ENCODE measurements at places on chromosomes 16 and 17. TPM values are rescaled to one million over a fixed set of nuclear protein-coding genes. Genes with fewer than 3 reads are reported as not detected.

The BCO1 gene
- total RNA-seq = not detected

DNA sequence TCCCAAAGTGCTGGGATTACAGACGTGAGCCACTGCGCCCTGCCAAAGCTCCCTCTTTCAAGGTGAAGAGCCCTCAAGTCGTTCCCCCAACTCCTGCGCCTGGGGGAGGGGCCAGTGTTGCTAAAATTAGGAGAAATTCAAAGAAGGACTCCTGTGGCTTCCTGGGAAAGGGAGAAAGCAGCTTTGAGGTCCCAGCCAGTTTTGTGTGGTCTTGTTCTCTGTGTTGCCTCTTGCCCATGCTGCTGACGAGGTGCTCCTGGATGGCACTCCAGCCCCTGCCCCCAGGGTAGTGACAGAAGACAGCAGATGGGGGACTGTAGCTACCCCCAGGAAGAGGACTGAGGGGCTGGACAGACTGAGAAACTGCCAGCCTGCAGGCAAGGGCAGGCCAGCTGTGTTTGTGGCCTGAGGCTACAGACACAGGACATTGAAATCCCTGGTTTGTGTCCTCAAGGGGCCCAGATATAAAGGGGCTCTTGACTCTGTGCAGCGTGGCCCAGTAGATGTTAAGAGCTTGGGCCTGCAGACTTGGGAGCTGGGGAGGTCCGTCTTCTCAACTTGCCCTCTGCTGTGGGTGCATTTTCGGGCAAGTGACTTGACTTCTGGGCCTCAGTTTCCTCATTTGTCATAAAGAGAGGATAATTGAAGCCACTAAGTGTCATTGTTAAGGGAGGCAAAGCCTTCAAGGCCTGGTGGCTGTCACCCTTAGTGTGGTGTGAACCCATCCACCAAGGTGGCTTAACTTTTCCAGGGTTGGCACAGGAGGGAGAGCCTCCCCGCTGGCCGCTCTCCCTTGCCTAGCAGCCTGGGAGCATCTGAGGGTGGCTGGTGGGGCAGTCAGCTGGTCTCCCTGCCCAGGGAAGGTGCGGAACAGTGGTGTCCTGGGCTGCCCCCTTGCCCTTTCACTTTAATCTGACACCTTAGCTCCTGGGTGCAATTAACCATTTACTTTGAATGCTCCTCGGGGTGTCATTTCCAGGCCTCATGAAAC lies 4.1 kb downstream of the UBALD2 start:
- no peak for DNase-seq

The GALR2 gene
- not detected for total RNA-seq

The PRAC1 gene
- not detected for total RNA-seq

DNA sequence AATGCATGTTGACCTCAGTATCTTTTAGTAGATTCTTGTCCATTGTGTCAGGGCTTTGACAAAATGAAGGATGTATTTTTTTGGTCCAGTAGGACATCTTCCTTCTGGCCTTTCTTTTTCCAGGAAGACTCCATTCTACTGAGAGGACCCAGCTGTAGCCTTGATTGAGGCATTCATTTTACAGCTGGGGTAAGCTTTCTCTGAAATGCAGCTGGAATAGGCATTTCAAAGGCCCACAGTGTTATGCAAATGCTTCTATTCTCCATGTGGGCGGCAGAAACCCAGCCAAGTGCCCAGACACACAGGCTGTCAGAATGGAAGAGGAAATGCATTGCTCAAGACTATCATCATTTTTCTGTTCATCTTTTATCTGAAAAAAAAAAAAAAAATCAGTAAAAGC lies 629.0 kb upstream of the CDH8 start:
- DNase-seq = no peak

Data from MG63 (cell line).